Nasal cavity respiratory epithelium epithelial cell of viscerocranial mucosa (primary cell): ENCODE measurements at places on chromosomes 2 and 18. TPM values are rescaled to one million over a fixed set of nuclear protein-coding genes. Genes with fewer than 3 reads are reported as not detected.

Gene CCBE1
- 0.28 and 2.1 TPM in 2 replicates for total RNA-seq

Gene PRR30
- total RNA-seq = not detected in 2 replicates

Gene IL18R1
- 5.5 and 9.5 TPM in 2 replicates for total RNA-seq

Gene NYAP2
- total RNA-seq = under 0.01 TPM in 1 of 2 replicates, not detected in the other

Gene UGT1A8
- under 0.01 and 0.14 TPM in 2 replicates for total RNA-seq

Gene SPDYA
- total RNA-seq = 0.68 and 2.1 TPM in 2 replicates

Gene RGPD4
- not detected in 2 replicates for total RNA-seq

Gene ST6GAL2
- total RNA-seq = under 0.01 TPM in 1 of 2 replicates, not detected in the other

Gene AGBL5
- 10.6 and 20.4 TPM in 2 replicates for total RNA-seq

Gene AKAIN1
- not detected in 2 replicates for total RNA-seq
